ENCODE measurements at places on chromosomes 2 and 18.

GRCh38 chr2:33782395-33783230 is 183.5 kb upstream of the FAM98A start:
- DNase-seq = no peak

GRCh38 chr18:55856229-55856628 is 268.2 kb upstream of the TCF4 start:
- no peak for DNase-seq

DNA sequence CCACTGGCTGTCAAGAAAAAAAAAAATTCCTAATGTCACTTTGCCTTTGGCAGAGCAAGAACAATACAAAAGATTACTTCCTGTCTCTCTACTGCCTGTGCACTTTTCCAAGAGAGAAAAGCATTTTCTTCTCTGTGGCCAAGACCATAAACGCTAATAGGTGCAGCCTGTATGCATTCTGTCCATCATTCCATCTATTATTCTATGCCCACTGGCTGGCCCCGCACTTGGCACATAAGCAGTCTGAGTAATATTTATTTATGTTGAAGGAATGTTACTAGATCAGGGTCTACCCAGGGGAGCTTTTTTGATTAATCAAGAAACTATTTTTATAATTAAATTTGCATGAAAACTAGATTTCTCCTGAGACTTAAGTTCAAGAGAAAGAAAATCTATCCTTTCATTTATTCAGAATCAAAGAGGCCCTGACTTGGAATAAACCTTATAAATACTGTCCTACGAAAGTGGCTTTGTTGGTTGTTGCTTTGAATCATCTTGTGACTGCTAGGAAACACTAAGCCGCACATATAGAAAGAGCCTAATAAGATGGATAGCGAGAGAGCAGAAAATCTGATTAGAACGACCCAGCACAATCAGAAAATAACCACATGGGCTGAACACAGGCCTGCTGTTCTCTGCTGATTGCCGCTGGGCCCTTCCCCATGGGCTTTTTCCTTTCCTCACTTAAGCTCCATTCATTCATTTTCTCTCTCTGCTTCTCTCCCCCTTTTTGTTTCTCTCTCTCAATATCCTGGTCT is 59.4 kb downstream of the MMADHC start:
- DNase-seq = no peak

DNA sequence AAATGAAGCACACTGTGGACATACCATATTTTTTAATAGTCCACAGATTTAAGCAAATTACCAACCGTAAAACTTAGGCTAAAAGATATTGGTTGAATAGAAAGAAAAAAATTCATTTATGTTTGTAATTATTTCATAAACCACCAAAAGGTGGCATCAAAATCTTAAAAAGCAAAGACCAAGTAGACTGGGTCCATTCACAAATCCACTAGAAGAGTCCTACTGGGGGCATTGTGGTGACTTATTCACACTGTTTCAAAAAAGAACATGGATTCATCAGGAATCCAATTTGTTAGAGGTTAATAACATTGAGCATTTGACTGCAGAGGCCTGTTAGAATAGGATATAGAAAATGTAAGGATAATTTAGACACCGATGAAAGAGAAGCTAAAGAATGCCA is 194.9 kb upstream of the KYNU start:
- DNase-seq = no peak

DNA sequence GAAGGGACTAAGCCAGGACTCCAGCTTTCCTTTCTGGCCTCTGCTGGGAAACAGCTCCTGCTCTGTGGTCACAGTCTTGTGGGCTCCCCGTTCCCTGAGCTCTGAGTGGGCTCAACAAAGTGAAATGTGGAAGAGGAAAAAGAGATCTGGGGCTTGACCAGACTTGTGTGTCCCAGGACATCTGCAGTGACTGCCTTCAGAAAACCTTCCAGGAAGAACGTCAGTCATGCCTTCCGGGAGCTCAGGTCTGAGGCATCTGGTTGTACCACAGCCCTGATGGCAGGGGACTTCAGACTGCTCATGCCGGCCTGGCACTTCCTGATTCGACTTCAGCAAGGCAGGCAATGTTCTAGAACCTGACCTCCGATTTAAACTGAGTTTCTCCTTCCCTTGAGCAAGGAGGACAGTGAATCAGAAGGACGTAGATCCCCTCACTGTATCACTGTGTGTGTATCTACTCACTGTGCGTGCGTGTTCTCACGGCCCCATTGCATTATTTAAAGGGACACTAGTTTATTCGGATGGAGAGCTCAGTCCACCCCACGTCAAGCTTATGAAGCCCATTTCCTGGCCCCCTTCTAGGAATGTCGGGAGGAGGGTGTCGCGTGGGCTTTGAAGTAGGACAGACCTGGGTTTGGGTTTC is 548 bp upstream of the FBLN7 start:
- DNase-seq = peak; percentile 17

GRCh38 chr2:43054367-43054766 is 172.0 kb downstream of the ZFP36L2 start:
- DNase-seq = no peak

DNA sequence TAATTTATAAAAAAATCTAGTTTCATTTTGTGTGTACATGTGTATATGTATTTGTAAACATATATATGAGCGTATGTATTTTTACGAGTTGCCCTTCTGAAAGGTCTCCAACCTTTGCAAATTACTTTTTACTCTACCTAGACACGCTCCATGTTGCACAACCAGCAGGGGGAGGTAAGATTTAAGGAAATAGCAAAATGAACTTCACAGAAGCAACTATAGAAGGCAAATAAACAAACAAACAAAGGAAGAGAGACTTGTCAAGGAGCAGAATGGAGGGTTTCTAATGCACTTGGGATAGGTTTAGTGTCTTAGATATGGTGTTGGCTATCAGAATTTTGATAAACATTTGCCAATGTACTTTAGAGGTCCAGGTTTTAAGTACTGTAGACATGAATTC is 820.5 kb upstream of the POU3F3 start:
- no peak for DNase-seq

GRCh38 chr2:66571918-66572317 is 137.0 kb downstream of the MEIS1 start:
- no peak for DNase-seq

GRCh38 chr2:219123356-219124135 is 37.1 kb downstream of the NHEJ1 start:
- no peak for DNase-seq

DNA sequence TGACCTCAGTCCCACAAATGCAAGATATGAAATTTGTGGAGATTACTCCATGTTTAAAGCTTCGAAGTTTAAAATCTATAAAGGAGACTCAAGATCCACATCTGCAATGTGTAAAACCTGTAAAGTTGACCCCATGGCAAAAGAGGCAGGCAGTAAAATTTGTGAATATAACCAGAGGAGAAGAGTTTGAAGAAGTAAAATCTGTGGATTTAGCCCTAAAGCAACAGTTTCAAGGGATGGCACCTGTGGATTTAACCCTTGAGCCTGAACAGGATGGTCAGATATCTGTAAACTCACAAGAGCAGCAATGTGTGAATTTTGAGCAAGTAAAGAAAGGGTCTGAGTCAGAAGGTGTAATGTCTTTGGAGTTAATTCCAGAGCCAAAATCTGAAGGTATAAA is 11.2 kb upstream of the ZNF512 start:
- DNase-seq = no peak

DNA sequence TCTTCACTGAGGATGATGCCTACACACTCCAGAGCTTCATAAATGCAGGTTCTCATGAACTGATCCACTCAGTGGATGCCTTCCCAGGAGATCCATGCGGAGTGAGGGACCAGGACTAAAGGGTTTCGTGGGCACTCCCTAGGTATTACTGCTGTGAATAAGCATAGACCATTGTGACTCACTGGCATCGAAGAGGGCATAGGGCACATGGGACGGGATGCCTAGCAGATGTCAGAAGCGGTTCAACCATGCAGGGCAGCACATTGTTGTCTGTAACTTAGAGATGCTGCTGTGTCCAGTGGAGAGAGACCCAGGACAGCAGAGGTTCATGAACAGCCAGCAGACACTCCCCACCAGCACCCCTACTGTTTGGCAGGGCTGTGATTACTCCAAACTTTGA is 17.2 kb downstream of the GKN2 start:
- no peak for DNase-seq

DNA sequence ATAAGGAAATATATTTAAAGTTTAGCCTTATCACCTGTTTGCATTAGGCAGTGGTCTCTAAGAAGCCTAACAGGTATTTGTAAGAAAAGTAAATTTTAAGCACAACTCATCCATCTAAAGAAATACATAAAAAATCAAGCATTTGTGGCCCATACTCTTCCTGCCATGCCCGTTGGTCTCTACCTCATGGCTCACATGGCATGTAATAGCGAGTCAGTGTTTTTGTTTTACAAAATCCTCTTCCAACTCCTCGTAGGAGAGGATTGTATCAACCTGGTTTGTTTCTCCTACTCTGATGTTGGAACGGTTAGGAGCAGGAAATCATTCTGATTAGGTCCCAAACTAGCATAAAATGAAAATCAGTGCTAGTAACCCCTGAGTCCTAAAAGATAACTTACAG is 91.8 kb downstream of the FMNL2 start:
- DNase-seq = no peak

GRCh38 chr18:49597157-49597931 is 35.5 kb downstream of the LIPG start:
- no peak for DNase-seq

DNA sequence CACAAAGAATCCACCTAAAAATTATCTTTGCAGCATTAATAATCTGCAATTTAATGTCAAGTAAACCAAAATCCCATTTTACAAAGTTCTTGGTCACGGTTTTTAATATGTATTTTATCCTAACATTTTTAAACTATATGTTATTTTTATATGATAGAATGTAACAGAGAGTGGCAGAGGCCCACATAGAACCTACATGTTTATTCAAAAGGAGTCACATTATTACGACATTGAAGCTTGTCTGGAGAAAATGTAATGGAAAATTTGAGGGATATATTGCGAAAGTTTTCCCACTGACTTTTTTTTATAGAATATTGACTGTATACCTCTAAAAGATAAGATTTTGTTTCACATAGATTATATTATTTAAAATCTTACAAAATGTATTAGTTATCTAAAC is 89.7 kb upstream of the COL3A1 start:
- no peak for DNase-seq

DNA sequence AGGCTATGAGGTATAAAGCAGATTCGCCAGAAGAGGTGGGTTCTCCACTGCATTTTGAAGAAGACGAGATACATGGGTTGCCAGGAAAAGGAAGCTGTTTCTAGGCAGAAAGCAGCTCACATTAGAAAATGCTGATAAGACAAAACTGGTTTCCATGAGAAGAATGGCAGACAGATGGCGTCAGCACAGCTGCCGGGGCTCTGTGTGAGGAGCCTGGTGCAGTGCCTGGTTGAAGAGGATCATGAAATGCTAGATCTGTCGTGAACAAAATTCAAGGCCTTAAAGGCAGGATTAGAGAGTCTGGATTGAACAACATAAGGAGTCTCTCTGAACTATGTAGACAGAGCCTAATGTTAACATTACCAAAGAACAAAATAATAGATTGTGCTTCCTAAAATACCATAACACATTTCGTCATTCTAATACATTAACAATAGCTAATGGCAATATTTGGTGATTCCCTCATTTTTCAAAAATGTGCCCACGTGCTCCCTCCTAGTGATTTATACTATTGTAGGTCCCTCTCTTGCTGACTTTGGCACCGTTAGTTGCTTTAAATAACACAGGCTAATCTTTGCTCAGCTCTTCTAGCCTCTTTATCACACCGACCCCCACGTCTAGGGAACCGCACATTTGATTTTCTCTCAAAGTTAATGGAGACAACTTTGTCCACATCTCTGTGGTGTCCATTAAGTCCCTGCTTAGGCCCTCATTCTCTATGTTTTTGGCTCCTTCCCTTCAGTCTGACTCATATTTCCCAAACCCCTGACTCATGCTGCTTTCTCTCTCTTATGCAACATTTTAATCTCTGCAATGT is 38.2 kb downstream of the EFEMP1 start:
- no peak for DNase-seq

- no peak for DNase-seq
Observed at GRCh38 chr2:226184940-226185615, 614.5 kb downstream of the IRS1 start.

DNA sequence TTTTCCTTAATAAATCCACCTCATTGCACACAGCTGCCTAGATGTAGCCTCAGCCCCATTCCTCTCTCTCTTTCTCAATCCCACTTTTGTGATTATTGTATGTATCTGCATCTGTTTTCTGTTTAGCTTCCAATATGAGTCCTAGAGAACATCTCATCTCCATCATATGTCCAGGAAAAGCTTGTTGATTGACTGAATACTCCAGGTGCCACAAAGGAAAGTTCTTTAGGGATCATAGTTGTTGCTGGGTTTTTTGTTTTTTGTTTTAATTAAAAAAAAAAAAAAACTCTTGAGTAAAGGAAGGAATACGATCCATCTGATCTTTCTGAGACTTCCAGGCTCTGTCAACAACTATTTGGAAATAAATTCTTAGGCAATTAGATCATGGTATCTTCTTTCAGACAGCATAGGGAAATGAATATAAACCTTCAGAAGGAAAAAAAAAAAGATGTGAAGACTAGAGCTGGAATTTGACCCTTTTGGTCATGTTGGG is 42.5 kb downstream of the KIAA2012 start:
- no peak for DNase-seq

DNA sequence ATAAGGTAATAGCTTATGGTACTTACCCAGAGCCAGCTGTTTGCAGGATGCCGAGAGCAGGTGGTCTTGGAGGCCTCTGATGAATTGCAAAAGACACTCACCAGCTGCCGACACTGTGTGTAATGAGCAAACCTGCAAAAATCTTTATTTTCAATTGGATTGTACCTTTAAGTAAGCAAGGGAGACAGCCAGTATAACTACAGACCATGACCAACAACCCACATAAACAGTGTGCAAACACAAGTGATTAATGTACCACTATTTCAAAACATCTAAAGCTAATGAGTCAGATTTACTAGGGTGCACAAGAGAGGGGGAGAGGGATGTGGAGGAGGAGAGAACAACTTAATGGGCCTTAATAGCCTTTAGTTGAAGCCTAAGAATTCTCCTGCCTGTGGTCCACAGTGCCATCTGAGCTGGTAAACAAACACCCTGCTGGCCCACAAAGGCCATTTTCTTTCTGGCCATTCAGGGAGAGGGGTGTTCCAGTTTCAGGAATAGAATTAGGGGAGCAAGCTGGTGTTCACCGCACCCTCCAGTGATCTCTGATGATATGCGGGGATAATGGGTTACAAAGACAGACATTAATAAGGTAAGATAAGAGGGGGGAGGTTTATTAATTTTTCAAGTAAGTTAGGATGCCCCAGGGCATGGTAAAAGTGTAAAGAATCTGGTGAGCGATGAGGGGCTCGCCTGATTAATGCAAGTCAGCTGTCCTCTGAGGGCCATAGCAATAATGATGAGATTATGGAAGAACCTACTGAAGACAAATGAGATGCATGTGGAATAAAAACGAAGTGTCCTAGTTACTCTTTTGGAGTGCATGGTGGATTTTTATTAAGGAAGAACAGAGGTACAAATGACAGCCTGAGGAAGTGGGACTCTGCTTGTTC is 196.4 kb downstream of the HRH4 start:
- no peak for DNase-seq

- no peak for DNase-seq
Observed at GRCh38 chr18:61475931-61476330, 142.7 kb downstream of the CDH20 start.

GRCh38 chr18:36636237-36636817 is 192.5 kb downstream of the TPGS2 start:
- DNase-seq = no peak

All from CD4-positive, alpha-beta T cell treated with Interleukin-17A for 1 hour (primary cell).